ENCODE measurements at places on chromosomes 2 and 18. TPM values are rescaled to one million over a fixed set of nuclear protein-coding genes. Genes with fewer than 3 reads are reported as not detected.

GRCh38 chr2:215371915-215372897 is 60.3 kb downstream of the ATIC start:
- no peak for DNase-seq

GRCh38 chr2:223084873-223085272 is 32.9 kb downstream of the KCNE4 start:
- DNase-seq: no peak

Gene REG3A
- 2.3 TPM for total RNA-seq

DNA sequence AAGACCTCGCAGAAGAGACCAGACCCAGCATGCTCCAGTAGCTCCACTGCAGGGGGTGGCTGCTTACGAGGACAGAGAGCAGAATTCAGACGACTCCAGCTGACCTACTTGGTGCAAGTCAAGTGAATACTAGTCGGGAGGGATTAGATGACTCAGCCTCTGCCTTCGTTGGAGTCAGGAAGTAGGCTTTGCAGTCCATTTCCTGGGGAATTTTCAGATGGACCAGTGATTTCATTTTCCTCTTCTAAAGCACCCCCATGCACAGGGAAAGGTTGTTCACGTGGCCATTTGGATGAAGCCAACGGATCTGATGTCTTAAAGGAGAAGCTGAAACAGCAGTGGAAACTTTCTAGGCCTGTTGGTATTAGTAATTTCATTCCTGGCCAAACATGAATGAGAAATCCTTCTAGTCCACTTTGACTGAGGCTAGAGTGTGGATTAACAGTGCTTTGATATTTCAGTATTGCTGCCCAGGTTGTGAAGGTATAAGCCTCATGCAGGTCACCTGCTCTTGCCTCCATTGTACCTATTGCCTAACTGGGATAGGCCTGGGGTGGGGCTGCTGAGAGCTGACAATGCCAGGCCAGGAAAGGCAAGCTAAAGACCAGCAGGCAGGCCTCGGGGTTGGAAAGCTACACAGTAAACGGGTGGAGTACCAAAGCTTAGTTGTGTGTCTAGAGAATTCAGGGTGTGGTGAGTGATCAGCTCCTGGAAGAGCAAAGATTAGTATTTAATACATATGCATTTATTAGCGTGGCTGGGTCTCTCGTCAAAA is 117.6 kb upstream of the FOSL2 start:
- peak; percentile 64 for DNase-seq

Gene ZNF385B
- 5.3 TPM for total RNA-seq

Gene COL4A3
- 7.0 TPM for total RNA-seq

Gene NAT8
- total RNA-seq: not detected

Gene ECEL1
- total RNA-seq: 0.18 TPM

Gene CREG2
- total RNA-seq: not detected

GRCh38 chr2:8202132-8202531 is 479.7 kb upstream of the ID2 start:
- DNase-seq: no peak

Gene FEV
- total RNA-seq: not detected

DNA sequence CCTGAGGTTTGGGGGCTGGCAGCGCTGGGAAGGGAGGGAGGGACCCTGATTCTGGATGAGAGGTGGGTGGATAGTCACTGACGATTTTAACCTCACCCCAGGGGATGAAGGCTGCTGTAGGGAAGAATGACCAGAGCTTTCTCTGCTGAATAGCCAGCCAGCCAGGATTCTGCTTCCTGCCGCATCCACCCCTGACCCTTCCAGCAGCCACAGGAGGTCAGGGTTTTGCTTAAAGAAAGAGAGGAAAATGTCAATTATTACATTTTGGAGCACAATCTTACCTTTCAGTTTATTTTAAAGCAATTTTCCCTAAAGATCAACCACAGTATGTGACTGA is 217.7 kb downstream of the GBX2 start:
- peak; percentile 23 for DNase-seq

DNA sequence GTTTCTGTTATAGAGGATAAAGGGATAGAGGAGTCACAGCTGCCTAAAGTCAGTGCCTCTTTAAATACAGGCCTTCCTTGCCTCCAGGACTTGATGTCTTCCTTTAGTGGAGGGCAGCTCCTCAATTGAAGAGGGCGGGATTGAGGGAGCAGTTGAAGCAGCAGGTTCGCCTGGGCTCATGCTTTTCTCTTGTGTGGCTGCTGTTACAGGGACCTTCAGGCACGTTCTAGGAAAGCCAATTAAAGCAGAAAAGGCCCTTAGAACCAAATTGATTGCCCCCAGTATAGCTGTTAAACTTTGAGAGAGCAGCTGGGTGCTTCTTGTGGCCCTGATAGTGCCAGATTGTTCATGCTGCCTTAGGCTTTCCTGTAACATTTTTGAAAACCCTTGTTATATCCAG is 42.0 kb upstream of the LTBP1 start:
- DNase-seq: no peak

DNA sequence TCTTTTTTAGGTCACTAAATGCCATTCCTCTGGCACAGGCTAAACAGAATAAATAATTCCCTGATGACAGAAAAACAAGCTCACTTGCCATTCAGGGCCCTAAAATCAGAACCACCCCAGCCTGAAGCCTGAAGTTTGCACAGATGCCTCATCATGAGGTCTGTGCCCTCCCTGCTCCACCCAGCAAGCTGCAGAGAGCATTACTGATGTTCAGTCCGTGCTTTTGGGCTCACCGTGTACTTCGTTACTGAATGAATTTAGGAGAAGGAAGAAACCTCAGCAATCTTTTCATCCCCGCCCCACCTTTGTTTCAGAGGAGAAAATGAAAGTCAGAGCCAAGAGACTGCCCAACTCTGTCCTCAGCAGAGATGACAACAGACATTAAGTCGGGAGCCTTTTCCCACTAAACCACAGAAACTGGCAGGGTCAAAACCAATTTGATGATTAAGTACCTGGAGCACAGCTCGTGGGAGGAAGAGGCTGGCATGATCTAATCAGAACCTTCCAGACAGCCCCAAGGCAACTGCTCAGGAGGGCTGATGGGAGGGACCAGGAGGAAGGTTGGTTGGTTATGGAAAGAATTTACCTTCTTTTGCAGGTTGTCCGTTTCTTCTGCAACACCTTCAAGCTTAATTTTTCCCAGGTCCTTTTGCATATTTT is 122.7 kb downstream of the LAMA1 start:
- no peak for DNase-seq

DNA sequence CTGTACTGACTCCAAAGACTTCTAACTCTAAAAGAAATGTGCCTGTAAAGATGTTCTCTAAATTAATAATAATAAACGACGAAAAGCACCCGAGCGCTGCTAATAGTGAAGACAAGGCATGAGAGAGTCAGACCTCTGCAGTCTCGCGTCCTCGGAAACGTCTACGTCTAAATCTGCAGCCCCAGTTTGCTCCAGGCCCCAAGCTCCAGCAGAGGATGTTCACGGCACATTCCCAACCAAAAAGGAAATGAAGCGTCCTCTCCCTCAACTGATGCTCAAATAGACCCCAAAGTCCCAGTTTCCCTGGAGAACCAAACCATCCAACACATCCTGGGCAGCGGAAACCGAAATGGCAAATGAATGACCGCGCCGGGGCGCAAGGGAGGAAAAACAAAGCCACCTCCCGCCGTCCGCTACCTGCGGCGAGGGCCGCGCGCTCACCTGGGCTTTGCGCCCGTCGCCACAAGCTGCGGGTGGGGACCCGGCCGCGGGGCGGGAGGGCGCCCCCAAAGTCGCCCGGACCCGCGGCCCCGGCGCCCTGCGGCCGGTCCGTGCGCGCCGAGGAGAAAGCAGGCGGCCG is 47.1 kb upstream of the CCDC150 start:
- DNase-seq: no peak

- no peak for DNase-seq
Observed at GRCh38 chr2:105144152-105144940, 97.2 kb upstream of the GPR45 start.

- DNase-seq: no peak
Observed at GRCh38 chr2:195251214-195251613, 405.8 kb upstream of the SLC39A10 start.

DNA sequence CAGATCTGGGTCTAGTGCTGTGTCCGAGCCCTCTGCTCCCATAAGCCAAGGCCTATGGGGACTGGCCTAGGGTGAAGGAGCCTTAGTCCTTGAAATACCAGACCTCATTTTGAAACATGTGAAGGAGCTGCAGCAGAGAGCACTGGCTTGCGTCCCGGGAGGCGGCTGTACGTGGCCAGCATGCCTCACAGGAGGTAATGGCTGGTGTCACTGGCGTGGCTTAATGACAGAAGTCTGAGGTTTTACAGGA is 72.7 kb upstream of the OTOS start:
- DNase-seq: peak; percentile 23

Gene MAB21L4
- total RNA-seq: not detected

- DNase-seq: no peak
Observed at GRCh38 chr2:212032536-212033219, 505.9 kb downstream of the ERBB4 start.

GRCh38 chr2:215839309-215839708 is 174.0 kb downstream of the MREG start:
- no peak for DNase-seq

- DNase-seq: no peak
Observed at GRCh38 chr2:122514451-122514996, 759.1 kb downstream of the TSN start.

- no peak for DNase-seq
Observed at GRCh38 chr2:84487298-84487996, 28.4 kb upstream of the SUCLG1 start.

Data from sciatic nerve (tissue), 2 donors.